ENCODE measurements at places on chromosomes 13 and 19.

DNA sequence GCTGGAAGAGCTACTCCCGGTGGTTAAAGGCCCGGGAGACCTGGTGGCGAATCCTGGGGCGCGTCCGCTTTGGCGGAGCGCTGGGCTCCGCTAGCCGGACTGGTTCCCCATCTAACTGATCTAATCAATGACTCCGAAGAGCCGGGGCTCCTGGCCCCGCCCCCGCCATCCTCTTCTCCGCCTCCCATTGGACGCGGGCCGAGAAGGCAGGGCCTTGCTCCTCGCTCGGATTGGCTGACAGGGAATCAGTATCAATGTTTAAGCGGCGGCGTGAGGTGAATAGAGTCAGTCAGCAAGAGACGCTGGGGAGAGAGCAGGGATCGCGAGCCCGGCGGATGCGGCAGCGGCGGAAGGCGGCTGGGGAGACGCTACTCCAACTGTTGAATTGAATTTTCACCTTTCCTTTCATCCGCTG is 1.7 kb upstream of the PCDH17 start:
- DNase-seq = peak; percentile 38

DNA sequence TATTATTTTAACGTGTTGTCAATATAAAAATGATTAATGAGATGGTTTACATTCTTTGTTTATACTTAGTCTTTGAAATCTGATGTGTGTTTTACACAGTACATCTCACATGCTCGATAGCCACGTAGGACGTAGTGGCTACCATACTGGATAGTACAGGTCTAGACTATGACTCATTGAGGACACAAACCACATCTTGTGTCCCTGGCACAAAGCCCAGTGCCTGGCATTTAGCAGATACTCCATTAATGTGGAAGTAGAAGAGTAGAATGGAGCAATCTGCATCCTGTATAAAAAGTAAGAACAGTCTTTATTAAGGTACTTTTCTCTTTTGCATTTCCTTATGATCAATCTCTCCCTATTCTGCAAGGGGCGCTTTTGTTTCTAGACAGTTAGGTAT is 49.0 kb upstream of the FRY start:
- peak; percentile 29 for DNase-seq

DNA sequence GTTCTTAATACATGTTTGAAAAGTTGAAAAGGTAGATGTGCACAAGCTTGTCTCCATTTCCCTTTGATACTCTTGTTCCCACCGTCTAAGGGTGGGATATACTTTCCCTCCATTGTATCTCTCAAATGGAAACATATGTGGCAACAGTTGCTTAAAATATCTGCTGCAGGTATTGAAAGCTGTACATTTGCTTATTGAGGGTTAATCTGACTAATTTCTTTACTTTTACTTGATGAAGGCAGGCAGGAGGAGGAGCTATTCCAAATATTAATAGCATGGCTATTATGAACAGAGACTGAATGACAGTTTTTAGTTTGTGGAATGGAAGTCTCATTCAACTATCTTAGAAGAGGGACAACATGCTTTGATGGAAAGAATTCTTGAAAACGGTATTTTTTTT is 103.8 kb downstream of the SLC10A2 start:
- DNase-seq = no peak

- no peak for DNase-seq
Measured at GRCh38 chr13:75175575-75175974, 306.4 kb downstream of the TBC1D4 start.

GRCh38 chr13:41458761-41459431 is 1.5 kb downstream of the RGCC start:
- peak; percentile 67 for DNase-seq

- DNase-seq = peak; percentile 55
Measured at GRCh38 chr19:16889366-16889882, 625 bp downstream of the F2RL3 start.

GRCh38 chr13:37406031-37406430 is 192.5 kb downstream of the POSTN start:
- DNase-seq = no peak

- DNase-seq = peak; percentile 39
Measured at GRCh38 chr19:6260912-6261650, 18.7 kb downstream of the MLLT1 start.

- no peak for DNase-seq
Measured at GRCh38 chr13:33321686-33322542, 36.4 kb upstream of the STARD13 start.

DNA sequence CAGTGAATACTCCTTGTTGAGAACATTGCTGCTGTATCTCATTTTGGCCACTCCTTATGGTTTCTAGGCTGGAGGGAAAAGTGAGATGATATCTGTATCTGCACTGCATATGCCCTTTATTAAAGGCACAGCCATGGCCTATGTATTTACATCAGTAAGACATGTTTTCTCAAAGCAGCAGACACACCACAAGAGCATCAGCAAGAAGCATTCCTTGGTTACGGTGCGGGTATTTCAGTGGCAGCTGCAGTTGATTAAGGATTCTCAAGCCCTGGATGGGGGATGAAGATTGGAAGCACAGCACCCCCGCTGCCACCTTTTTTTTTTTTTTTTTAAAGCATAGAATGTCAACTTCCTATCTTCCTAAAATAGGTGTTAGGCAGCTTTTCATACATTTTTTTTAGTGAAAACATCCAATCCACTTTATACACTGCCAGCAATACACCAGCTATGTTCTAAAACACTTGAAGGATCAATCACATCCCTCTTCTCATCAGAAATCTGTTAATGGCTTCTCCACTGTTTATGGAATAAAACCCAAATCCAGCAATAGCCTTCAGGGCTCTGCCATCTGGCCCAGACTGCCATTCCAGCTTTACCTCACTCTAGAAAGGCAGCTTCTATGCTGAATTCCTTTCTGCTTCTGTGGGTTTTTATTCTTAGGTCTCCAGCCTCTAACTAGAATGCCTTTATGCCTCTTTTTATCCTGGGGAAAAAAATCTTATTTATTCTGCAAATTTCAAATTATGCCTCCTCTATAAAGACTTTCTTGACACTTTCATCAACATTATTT is 331.0 kb downstream of the DNAJC15 start:
- no peak for DNase-seq

- no peak for DNase-seq
Measured at GRCh38 chr13:55815458-55816033, 1325.2 kb upstream of the PRR20A start.

GRCh38 chr19:10604460-10604980 is 17.4 kb upstream of the AP1M2 start:
- DNase-seq = no peak

DNA sequence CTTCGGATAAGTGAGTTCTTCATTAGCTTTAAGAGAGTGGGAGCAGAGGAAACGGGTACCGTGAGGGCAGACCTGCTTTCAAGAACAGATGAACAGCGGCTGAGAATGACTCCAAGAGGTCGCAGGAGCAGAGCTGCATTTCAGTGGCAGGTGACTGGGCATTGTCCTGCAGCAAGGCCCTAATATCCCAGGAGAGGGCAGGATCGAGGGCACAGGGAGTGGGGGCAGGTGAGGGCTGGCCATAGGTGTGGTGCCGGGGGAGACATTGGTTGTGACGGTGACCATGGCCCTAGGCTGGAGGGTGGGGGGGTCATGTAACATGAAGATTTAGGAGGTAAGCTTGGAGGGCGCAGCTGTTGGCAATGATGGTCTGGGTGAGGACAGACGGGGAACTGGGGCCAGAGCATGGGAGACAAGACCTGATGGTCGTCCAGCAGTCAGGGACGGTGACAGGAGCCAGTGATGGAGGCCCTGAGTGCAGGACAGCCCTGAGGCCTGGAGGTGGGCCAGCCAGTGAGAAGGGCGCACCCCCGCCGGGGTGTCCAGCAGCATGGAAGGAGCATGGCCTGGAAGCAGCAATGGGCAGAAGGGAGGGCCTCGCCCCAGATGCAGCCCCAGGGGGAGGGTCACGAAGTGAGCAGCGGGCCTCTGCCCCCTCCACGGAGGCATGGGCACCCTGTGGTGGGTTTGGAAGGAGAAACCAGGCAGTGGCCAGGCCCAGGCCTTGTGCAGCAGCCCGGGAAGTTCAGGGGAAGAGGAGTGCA is 29.2 kb upstream of the LAMP1 start:
- DNase-seq = no peak

DNA sequence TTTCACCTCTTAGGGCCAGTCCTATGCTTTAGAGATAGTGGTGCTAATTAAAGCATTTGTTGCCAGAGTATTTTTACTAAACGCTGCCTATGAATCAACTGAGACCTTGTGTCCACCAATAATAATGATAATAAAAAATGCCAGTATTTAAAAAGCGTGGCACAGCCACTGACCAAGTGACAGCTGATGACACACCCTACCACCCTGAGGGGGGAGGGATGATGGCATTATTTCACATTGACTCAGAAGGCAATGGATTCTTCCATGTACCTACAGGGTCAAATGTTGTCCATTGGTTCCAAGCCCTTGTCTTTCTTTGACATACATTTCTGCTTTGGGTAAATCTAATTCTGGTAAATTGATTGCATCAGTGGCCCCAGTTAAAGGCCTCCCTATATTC is 384.4 kb downstream of the DLEU7 start:
- DNase-seq = no peak

- DNase-seq = no peak
Measured at GRCh38 chr13:56864451-56864850, 276.3 kb upstream of the PRR20A start.

- no peak for DNase-seq
Measured at GRCh38 chr13:98312606-98313005, 135.5 kb upstream of the RNF113B start.

DNA sequence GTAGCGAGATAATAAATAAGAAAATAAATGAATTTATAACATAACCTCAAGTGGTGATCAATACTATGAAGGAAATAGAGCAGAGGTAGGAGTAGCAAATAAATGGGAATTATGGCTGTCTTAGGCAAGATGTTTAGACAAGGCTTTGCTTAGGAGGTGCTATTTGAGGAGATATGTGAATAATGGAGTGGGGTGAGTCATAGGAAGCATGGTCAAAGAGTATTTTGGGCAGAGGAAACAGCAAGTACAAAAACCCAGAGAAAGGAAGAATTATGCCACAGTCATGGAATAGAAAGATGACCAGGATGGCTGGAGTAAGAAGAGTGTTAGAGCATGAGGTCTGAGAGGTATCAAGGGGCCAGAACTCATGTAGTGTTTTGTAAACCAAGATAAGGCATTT is 33.6 kb upstream of the LPAR6 start:
- DNase-seq = no peak

- DNase-seq = no peak
Measured at GRCh38 chr19:28492201-28492600, 720.8 kb downstream of the UQCRFS1 start.

GRCh38 chr13:101146101-101146898 is 270.0 kb downstream of the NALCN start:
- DNase-seq = no peak

GRCh38 chr13:43294412-43294811 is 271.0 kb downstream of the DNAJC15 start:
- no peak for DNase-seq

- DNase-seq = no peak
Measured at GRCh38 chr13:112055915-112056269, 11.1 kb upstream of the SOX1 start.

DNA sequence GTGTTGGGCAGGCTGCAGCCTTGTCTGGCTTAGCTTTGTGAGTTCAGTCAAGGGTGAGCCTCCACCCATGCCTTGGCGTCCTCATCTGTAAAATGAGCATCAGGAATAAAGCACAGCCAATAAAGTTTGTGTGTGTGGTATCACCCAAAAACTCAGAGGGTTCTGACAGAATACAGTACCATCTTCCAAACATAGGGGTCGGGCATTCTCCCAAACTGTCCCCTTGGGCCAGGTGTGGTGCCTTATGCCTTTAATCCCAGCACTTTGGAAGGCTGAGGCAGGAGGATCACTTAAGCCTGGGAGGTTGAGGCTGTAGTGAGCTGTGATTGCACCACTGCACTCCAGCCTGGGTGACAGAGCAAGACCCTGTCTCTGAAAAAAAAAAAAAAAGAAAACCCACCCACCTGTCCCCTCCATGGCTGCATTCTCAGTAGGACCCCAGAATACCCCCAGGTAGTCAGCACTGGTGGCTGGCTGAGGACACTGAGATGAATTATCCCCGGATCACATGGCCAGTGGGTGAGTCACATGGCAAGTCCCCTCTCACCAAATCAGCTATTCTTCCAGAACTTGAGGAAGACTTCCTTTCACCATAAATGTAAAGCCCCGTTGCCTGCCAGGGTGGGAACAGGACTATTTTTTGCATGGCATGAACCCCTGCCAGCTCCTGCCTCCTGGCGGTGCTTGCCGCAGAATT is 18.6 kb downstream of the POP4 start:
- no peak for DNase-seq

DNA sequence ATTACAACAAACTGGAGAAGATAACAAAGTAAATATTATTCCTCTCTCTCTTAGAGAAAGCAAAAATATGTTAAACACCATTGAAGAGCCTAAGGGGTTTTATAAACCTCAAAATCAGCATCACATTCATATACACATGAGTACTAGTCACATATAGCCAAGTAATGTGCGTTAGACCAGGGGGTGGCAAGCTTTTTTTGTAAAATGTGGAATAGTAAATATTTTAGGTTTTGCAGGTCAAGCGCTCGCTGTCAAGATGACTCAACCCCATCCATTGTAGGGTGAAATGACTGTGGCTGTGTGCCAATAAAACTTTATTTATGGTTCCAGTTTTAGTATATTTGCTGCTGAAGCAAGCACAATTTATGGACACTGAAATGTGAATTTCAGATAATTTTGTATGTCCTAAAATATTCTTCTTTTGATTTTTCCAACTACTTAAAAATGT is 21.7 kb downstream of the RFX2 start:
- no peak for DNase-seq

- DNase-seq = no peak
Measured at GRCh38 chr19:41537789-41538188, 38.2 kb upstream of the CEACAM21 start.

GRCh38 chr13:45544520-45544919 is 71.0 kb downstream of the ERICH6B start:
- DNase-seq = no peak

DNA sequence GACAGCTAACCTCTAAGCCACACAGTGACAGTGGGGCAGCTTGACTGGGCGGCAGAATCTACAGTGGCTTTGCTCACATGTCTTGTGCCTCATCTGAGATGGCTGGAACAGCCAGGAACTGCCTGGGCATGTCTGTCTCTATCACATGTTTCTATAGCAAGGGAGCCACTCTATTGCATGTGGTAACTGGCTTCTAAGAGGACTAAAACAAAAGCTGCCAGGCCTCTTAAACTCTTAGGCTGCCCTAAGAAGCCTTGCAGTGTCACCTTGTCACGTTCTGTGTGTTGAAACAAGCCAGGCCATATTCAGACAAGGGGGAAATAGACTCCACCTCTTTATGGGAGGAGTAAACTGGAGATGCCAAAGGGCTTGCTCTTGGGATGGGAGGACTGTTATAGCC is 122.9 kb upstream of the MAB21L1 start:
- no peak for DNase-seq

DNA sequence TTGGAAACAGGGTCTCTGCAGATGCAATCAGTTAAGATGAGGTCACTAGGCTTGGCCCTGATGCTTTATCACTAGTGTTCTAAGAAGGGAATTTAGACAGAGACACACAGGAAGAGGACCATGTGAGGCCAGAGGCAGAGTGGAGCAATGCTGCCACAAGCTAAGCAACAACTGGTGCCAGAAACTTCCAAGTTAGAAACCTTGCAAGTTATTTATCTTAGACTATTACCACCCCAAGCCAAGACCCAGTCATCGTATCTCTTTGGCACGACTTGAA is 81.1 kb downstream of the DOCK9 start:
- no peak for DNase-seq

Measured in mucosa of descending colon (tissue), 3 donors.